CD8-positive, alpha-beta T cell (primary cell): ENCODE measurements at places on chromosomes 13 and 19. TPM values are rescaled to one million over a fixed set of nuclear protein-coding genes. Genes with fewer than 3 reads are reported as not detected.

DNA sequence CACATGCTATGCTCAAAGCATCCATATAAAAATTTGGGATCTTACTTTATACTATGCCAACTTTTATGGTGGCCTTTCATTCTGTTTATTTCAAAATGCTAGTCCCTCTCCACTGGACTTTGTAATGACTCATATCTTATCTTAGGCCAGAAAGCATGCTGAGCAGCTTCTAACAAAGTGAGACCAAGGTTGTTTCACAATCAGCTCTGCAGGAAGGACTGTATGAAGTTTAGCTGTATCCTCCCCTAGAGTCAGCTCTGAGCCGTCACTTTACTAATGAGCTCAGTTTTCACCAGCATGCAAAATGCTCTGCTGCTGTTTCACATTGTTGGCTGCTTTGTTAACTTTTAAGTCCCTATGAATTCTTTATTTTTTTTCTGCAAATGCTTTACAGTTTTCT lies 1608.8 kb downstream of the OLFM4 start:
- DNase-seq, result no peak

- DNase-seq, result no peak
These were observed 35.6 kb upstream of the IL17D start for GRCh38 chr13:20667857-20668437.

GRCh38 chr19:5624741-5625278 lies 1.9 kb downstream of the SAFB start:
- DNase-seq, result no peak

- no peak for DNase-seq
These were observed 391.0 kb downstream of the LMO7 start for GRCh38 chr13:76027131-76027530.

- no peak for DNase-seq
These were observed 162.3 kb upstream of the ZNF536 start for GRCh38 chr19:30209617-30210600.

DNA sequence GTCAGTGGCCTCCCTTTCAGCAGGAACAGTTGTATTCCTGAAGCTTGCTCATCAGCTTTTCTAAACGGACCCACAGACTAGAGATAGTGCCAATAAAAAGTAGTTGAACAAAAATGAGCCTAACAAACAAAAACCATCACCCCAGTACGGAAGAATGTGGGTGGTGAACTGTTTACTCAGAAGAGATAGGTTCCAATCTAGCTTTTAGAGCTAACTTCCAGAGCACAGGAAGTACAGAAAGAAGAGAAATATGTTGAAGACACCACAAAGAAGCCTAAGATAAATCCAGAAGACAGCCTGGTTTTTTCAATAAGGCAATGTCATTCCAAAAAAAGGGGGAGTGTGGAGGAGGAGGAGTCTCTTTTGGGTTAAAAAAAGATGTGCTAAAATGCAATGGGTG lies 2.8 kb upstream of the LMO7 start:
- no peak for DNase-seq

DNA sequence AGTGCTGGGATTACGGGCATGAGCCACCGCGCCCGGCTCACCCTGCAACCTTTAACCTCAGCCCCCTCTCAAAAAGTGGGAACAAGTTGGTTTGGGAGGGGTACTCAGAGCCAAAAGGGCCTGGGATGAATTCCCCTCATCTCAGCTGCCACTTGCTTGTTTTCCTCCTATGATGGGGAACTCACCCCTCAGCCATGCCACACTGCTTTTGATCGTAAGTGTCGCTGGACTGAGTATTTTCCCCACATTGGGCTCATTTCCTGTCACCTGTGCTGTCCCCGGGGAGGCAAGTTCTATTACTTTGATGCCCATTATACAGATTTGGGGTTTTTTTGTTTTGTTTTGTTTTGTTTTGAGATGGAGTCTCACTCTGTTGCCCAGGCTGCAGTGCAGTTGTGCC lies 6.5 kb downstream of the R3HDM4 start:
- DNase-seq, result no peak

DKKL1 gene
- total RNA-seq, result not detected
